SK-N-DZ (cell line): ENCODE measurements at places on chromosomes 3 and 15.

DNA sequence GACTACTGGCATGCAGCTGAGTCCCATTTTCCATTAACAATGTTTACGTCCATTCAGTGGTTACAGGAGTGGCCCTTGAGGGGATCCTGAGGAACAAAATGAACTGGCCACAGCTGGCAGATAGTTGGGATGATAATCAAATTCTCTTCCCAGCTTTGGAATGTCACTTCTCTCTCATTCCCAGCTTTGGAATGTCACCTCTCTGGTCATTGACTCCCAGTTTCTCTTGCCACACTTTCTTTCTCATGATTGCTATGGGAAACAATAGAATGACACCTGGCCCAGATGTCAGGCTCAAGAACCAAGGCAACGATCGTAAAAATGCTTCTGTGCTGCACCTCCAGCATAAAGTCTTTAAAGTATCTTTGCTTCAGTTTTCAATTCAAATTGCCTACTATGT is 34.0 kb downstream of the ATP13A4 start:
- DNase-seq: no peak

DNA sequence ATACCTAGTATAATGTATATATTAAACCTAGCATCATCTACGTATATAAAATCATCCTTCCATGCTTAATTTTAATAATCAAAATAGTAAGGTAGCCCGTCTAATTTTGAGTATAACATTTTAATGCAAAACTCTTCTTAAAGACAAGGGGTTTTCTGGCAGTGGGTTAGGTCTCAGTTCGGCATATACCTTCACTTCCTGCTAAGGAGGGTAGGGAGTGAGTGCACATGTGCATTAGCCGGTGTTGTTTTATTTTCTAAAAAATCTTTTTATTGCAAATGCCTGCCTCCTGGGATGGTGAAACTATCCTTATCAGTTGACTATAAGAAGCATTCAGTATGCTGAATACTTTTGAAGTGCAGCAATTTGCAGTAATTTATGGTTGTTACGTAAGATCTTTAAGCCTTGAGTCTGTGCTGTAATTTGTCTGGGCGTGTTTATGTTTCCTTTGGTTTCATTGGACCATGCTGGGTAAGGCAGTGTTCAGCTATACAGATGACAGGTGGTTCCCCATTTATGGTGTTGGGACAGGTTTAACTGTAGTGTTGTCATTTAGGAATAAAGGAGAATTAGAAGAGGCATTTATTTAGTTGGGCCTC is 11.7 kb downstream of the ARHGEF26 start:
- no peak for DNase-seq

- DNase-seq: no peak
These were observed 25.0 kb downstream of the MSL2 start for GRCh38 chr3:136171097-136171542.

- no peak for DNase-seq
These were observed 62.2 kb downstream of the ABHD5 start for GRCh38 chr3:43752905-43753304.

- DNase-seq: no peak
These were observed 12.7 kb downstream of the ZBTB38 start for GRCh38 chr3:141380987-141381386.

GRCh38 chr3:66342717-66343356 is 122.0 kb downstream of the SLC25A26 start:
- DNase-seq: no peak

DNA sequence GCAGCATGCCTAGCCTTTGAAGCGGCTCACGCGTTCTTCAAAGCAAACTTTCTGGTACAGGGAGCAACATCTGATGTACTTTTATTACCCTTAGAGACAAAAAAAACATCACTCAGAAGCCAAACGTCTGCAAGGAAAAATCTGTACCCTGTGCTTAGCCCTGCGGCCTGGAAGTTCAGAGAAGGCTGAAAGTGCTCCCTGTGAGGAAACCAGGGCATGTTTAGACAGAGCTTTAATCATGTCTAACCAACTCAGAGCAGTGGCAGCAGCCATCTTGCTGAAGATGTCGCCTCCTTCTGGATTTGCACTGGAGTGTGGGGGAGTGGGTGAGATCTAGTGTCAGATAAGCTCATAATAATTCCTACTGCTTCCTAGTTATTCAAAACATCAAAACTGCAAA is 170.4 kb downstream of the P3H2 start:
- DNase-seq: no peak

- no peak for DNase-seq
These were observed 178.8 kb downstream of the OPA1 start for GRCh38 chr3:193771653-193772421.
